Astrocyte (in vitro differentiated cells and primary cell): ENCODE measurements at places on chromosomes 1 and 21.
A peak's percentile ranks its signal among the peaks of the same experiment; 100 is the strongest.

DNA sequence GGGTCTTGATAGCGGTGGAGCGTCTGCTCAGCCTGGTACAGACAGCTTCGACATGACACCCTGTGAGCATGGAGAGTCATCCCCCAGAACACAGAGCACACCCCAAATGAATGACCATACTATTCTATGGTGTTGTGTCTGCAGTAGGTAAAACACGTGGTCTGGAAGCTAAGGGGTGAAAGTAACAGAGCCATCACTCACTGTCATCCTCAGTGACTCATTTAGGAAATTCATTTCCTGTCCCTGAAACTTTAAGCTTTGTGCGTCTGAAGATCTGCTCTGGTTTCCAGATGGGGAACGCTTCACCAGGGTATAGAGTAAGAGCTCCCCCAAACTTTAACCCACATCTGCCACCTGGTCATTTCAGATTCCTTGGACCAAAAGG is 94.8 kb upstream of the DISP3 start:
- no peaks in the 10 kb centered on the region for H3K4me1 ChIP-seq
- no peak overlapping the region for H3K27ac ChIP-seq
- H3K27me3 ChIP-seq = peaks cover 4% of the 10 kb centered on the region
- no peak overlapping the region for H3K4me3 ChIP-seq

DNA sequence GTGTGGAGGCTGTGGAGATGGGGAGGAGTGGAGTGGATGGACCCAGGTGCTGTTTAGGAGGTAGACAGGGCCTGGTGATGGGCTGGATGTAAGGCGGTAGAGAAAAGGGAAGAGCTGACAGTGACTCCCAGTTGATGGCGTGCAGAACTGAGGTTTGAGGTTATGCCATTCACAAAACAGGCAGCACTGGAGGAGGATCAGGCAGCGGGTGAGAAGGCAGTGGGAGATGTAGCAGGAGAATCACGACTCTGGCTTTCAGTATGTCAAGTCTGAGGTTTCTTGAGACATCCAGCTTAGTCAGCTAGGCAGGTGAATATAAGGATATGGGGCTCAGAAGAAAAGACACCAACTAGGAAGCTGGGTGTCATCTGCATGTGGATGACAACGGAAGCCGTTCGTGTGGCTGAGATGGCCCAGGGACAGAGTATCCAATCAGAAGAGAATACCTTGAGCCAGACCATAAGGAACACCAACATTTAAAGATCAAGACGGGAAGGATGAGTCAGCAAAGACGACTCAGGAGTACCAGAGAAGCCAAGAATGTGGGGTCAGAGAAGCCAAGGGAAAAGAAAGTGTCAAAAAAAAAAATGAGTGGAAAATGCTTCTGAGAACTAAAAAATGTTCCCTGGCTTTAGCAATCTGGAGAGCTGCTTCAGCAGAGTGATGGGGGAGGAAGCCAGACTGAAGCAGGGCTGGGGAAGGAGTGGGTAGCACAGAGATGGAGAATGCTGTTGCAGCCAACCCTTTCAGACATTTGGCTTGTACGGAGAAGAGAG is 15.2 kb downstream of the LRRN2 start:
- H3K36me3 ChIP-seq = no peaks in the 10 kb centered on the region
- H3K4me3 ChIP-seq = no peak overlapping the region
- no peak overlapping the region for H3K27ac ChIP-seq
- peaks cover 6% of the 10 kb centered on the region for H3K4me1 ChIP-seq
- peak; percentile 79 for DNase-seq

DNA sequence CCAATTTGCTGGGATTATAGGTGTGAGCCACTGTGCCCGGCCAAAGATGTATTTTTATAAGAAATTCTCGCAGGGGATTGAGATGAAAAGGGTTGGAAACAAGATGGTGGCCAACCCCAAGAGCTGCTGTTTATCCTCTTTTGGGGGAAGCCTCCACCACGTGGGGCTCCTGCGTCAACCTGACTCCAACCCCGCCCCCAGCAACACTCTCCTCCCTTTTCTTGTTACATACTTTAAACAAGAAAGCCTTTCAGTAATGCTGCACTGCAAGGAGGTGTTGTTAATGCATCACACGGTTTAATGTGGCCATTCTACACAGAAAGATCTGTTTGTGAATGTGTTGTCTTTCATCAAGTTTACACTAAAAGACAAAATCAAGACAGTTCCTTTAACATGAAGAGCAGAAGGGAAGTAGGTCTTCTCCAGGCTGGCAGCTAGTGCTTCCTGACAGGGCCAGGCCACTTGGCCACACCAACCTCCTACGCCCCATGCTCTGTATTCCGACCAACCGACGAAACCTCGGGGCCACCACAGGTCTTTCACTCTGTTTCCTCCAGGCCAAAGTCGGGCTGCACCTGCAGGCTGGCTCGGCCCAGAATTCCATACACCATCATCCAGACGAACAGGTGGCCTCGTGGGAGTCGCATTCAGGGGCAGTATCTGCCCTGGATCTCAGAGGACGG is 25.9 kb downstream of the C2CD2 start:
- H3K4me1 ChIP-seq = peaks cover 37% of the 10 kb centered on the region
- no peak overlapping the region for H3K4me3 ChIP-seq
- no peaks in the 10 kb centered on the region for H3K36me3 ChIP-seq
- no peaks in the 10 kb centered on the region for H3K27me3 ChIP-seq
- H3K27ac ChIP-seq = no peak overlapping the region
- DNase-seq = no peak

GRCh38 chr1:85200463-85201339 is at the start of gene SYDE2:
TSS of gene SYDE2 (minus strand) at chr1:85201016. CDS start at chr1:85200996, 20 bp downstream.
- DNase-seq = peak; percentile 48
- H3K4me3 ChIP-seq = peak within 1 kb of the TSS; percentile 80
- no peaks in the 10 kb centered on the region for H3K36me3 ChIP-seq
- peaks cover 8% of the 10 kb centered on the region for H3K4me1 ChIP-seq
- H3K27me3 ChIP-seq = no peaks in the 10 kb centered on the region

GRCh38 chr1:24491577-24492360 is 10.9 kb upstream of the RCAN3 start:
- H3K27me3 ChIP-seq = no peaks in the 10 kb centered on the region
- no peaks in the 10 kb centered on the region for H3K4me1 ChIP-seq
- no peak overlapping the region for H3K4me3 ChIP-seq
- no peaks in the 10 kb centered on the region for H3K36me3 ChIP-seq

- no peak overlapping the region for H3K4me3 ChIP-seq
- H3K27ac ChIP-seq = no peak overlapping the region
- no peaks in the 10 kb centered on the region for H3K36me3 ChIP-seq
- no peaks in the 10 kb centered on the region for H3K27me3 ChIP-seq
These were observed 283.0 kb downstream of the LRRIQ3 start for GRCh38 chr1:73914951-73915350.

- H3K27ac ChIP-seq = no peak overlapping the region
- H3K4me3 ChIP-seq = no peak overlapping the region
- no peak for DNase-seq
- H3K27me3 ChIP-seq = peaks cover 91% of the 10 kb centered on the region
These were observed 93.5 kb downstream of the PRKAB2 start for GRCh38 chr1:147078606-147079399.

GRCh38 chr1:229664133-229664689 is 38.2 kb downstream of the URB2 start:
- H3K27me3 ChIP-seq = no peaks in the 10 kb centered on the region
- no peak overlapping the region for H3K4me3 ChIP-seq
- H3K27ac ChIP-seq = no peak overlapping the region
- H3K36me3 ChIP-seq = peaks cover 5% of the 10 kb centered on the region

DNA sequence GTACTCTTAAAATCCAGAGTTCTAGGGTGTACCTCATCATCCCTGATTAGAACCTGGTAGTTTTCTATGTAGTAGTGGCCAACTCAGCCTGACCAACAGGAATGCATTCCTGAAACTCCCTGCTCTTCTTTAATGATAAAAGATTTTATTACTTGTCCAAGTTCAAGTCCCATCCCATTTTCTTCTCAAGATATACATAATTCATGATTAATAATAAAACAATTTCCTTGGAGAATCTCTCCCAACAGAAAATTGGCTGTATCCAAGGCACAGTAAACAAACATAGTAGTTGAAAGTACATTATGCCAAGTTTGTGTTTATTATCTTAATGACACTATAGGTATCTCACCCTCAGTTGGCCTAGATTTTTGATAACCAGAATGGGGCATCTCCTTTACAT is 714.1 kb upstream of the ADAMTS5 start:
- no peaks in the 10 kb centered on the region for H3K27me3 ChIP-seq
- no peaks in the 10 kb centered on the region for H3K4me1 ChIP-seq
- H3K36me3 ChIP-seq = no peaks in the 10 kb centered on the region
- no peak for DNase-seq

DNA sequence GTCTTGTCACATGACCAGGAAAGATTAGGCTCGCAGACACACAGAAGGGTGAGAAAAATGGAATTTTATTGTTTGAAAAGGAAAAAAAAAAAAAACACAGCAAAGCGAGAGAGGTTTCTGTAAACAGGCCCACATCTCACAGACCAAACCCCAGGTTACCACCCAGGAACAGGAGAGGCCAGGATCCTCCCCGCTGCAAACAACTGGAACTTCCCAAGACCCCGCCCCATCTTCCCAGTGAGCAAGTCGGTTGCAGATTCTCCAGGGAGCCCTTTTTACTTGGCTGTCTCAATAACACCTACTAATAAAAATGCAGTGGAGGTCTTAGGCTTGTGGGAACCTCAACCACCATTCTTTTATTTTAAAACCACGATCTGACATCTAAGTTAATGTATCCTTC is 84.7 kb upstream of the ETS2 start:
- H3K27ac ChIP-seq = no peak overlapping the region
- H3K27me3 ChIP-seq = peaks cover 6% of the 10 kb centered on the region
- no peak overlapping the region for H3K4me3 ChIP-seq
- no peaks in the 10 kb centered on the region for H3K36me3 ChIP-seq
